ENCODE measurements at places on chromosomes 2 and 18. TPM values are rescaled to one million over a fixed set of nuclear protein-coding genes. Genes with fewer than 3 reads are reported as not detected.

EPHA4 gene
- 3.9 TPM for total RNA-seq

OSGEPL1 gene
- 8.8 TPM for total RNA-seq

ELOA2 gene
- total RNA-seq, result not detected

TMEM200C gene
- total RNA-seq, result not detected

STARD6 gene
- total RNA-seq, result not detected

APOB gene
- total RNA-seq, result not detected

TUBB8B gene
- 0.68 TPM for total RNA-seq

LRRC30 gene
- total RNA-seq, result not detected

SERPINB4 gene
- 0.35 TPM for total RNA-seq

C2orf81 gene
- 9.5 TPM for total RNA-seq

DNA sequence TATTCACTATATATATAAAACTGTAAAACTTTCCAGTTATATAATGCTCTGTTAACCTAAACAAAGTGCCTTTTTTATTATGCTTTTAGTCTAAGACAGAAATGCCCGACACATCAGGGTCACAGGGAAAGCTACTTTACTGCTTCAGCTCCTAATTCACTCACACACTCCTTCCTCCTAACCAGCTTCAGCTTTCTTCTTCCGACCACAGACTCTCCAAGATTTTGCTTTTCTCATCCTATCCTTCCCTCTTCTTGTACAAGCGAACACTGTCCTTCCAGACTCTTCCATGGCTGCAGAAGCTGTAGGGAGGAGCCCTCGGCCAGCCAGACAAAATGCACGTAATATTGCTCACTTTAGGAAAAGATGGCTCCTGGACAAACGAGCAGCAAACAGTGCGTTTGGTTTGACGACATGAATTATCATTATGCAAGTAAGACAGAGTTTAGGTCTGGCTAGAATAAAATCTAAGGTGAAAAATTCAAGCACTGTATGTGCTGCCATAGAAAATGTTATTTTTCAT lies 47.5 kb upstream of the HNRNPA3 start:
- peak; percentile 41 for DNase-seq

DNA sequence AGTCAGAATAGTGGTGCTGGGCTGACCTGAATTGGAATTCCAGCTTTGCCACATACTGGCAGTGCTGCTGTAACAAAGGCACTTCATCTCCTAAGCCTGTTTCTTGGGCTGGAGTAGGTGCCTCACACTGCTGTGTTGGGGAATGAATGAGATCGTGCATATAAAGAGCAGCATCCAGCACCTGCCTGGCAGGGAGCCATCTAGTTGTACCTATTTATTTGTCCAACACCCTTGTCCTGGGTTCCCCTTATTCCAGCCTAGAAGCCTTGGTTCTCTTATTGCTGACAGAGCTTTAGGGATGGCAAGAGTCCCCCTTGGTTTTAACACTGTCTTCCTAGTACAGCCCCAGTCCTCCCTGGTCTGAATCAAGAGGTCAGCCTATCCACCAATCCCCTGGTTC lies 275.3 kb upstream of the RAB12 start:
- no peak for DNase-seq

- peak; percentile 14 for DNase-seq
These were observed 245.8 kb downstream of the KCNE4 start for GRCh38 chr2:223297788-223298187.

DNA sequence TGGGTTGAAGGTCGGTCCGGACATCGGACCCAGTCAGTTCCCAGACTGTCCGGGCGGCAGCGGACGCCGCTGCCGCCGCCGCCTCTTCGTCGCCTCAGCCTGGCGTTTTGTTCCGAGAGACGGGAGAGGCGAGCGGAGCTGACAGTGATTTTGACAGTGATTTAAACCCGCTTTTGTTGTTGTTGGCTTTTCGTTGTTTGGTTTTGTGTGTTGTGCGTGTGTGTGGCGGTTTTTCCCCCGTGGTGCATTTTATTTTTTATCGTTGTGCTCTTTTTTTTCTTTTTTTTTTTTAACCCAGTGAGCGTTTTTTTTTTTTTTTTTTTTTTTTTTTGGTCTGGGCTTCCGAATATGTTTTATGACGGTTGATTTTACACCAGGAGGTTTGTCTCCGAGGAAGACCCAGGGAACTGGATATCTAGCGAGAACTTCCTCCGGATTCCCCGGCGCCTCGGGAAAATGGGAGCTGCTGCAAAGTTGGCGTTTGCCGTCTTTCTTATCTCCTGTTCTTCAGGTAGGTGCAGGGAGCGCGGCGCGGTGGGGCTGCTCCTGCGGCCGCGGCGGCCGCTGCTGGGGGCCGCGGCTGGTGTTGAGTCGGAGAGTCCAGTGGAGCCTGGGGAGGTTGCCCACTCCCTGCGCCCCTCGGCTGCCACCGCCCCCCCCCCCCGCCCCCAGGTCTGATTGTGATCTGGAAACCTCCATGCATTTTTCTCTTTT lies at the start of gene ACVR2A:
Gene ACVR2A (plus strand): TSS at position 333 of the 714 bp plus-strand sequence. CDS start 124 bp downstream, at position 457.
- peak; percentile 38 for DNase-seq

- DNase-seq, result peak; percentile 15
These were observed 80.3 kb downstream of the XRCC5 start for GRCh38 chr2:216189410-216189809.

DNA sequence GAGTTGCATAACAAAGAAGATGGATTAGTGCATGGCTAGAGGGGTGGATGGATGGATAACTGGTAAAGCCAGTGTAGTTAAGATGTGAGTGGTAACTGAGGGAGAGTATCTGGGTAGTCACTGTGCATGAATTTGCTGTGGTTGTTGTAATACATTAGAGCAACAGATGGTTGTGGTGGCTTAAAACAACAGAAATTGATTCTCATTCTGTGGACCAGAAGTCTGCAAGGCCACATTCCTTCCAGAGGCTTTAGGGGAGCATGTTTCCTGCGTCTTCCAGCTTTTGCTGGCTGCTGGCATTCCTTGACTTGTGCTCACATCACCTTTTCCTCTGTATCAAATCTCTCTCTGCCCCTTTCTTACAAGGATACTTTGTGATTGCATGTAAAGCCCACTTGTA lies 155.4 kb downstream of the ASB1 start:
- DNase-seq, result no peak

DNA sequence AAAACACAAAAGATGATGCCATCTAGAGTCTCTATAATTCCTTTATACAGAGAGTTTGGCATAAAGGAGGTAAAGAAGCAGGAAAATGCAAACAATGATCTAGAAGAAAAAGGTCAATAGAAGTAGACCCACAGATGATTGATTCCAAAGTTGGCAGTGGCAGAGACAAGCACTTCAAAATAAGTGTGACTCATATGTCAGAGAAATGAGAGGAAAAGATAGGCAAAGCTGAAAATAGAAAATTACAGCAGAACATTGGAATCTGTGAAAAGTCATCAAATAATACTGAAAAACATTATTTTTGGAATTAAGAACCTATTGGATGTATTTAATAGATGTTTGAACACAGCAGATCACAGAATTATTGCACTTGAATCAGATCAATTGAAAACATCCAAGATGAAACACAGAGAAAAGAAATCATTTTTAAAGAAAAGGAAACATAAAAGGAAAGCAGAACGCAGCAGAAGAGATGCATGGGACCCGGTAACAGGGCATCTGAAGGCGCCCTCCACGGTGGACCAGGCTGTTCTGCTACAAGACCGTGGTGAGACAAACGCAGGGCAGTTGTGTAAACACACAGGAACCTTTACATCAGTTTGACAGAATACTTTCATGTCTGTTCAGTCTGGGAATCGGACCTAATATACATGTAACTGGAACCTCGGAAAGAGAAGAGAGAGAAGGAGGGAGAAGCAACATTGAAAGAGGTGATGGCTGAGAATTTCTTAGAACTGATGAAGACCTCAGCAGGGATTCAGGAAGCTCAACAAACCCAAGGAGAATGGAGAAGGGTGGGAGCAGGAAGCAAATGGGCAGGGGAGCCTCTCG lies 74.6 kb upstream of the GPC1 start:
- DNase-seq, result no peak

- DNase-seq, result no peak
These were observed 111.5 kb downstream of the CYRIA start for GRCh38 chr2:16554060-16554583.

DNA sequence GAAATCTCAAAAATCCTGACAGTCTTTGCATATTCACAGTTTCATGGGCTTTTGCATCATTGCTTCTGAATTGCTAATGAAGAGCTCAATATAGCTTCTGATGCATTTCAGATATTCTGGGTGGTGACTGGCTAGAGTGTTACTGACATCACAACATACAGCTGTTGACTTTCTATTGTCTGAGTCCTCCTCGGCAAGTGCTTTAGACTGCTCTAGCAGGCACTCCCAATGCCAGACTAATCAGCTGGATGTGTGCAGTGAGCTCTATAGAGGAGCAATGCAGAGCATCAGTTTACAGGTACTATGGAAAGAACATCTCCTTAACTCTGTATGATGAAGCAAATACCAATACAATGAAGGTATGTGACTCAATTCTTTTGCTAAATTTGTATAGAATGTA lies 54.9 kb downstream of the R3HDM1 start:
- DNase-seq, result no peak

DNA sequence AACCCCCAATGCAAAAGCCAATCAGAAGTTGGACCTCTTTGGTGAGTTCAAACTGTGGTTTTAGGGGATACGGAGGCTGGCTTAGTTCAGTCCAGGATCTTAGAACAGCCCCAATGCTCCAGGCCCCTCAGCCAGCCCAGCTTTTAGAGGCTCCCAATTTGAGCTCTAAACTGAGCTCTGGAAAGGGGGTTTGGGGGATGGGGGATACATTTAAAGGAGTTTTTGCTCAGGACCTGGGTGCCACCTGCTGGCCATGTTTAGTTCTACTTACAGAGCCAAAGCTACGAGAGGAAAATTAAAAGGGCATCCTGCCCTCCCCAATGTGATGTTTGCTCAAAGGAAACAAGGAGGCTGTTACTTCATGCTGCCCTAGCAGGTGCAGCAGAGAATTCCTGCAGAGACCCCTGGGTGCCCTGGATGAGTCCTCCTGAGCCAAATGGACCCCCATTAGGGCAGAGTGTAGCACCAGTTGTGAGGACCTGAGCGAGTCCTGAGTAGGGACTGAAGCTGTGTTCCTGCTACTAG lies 15.9 kb upstream of the TMEM214 start:
- DNase-seq, result peak; percentile 25

- no peak for DNase-seq
These were observed 149.2 kb downstream of the EVA1A start for GRCh38 chr2:75411574-75411973.

DNA sequence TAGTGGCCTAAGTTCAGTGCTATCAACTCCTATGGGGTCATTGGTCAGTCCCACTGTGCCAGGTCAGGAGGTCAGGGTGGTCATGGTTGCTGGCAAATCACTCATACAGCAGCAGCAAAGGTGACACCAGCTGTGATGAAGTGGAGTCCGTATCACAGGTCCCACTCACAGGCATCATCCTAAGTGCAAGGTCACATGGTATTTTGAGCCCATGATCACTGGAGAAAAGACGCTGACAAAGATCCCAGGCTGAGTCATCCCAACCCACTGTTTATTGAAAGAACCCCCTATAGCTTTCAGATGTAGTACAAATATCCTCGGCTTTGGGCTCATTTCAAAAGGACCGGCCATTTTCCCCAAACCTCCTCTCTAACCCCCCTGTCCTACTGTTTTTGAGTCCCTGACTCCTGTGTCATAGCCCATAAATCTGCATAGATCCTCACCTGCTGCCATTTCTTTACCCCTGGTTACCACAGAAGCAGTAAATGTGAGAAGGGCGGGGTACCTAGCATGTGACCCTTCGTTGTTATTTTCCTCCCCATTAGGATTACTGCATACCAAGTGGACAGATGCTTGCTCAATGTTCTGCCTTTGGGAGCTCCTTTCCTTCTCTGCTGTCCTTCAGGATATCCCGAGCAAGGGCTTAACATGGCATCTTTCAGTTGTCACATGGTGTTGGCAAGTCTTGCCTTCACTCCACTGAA lies 107.7 kb downstream of the COL6A3 start:
- DNase-seq, result no peak

DNA sequence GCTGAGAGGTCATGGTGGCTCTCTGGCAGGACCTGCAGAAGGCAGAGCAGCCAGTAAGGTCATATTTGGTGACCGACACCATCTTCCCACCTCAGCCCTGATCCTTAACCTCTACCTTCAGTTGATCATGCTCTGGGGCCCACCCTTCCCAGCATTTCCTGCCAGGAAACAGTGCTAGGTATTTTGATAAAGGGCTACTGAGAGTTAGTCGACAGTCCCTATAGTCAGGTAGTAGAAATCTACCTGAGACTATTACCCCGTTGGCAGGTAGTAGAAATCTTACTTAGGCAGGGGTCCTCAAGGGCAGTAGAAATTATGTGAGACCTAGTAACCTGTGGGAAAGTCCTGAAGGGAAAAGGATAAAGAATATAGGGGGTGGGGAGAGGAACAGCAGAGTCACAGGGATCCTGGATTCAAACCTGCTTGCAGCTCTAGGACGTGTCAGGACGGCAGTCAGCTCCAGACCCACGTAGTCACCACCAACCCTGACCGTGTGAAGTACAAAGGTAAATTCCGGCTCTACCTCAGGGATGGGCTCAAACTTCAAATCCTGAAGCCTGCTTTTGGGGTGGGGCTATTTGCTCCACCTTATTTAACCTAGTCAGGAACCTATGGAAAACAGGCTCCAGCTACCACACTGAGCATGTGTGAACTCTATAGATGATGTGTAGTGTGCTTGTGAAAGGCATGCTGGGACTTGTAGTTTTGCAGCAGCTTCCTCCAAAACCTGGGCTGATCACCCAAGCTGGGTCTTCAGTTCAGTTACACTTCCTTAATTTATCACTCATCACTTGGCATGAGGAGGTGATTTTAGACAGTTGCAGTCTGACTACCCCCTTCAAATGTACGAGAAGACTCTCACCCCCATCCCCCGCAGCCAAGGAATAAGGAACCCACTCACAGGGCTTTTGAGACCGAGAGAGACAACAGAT lies at the start of gene DQX1:
Gene DQX1 (minus strand): TSS at position 515 of the 932 bp plus-strand sequence. CDS start 502 bp downstream, at position 13.
- DNase-seq, result peak; percentile 89

- no peak for DNase-seq
These were observed 89.4 kb upstream of the FHL2 start for GRCh38 chr2:105488285-105488684.

DNA sequence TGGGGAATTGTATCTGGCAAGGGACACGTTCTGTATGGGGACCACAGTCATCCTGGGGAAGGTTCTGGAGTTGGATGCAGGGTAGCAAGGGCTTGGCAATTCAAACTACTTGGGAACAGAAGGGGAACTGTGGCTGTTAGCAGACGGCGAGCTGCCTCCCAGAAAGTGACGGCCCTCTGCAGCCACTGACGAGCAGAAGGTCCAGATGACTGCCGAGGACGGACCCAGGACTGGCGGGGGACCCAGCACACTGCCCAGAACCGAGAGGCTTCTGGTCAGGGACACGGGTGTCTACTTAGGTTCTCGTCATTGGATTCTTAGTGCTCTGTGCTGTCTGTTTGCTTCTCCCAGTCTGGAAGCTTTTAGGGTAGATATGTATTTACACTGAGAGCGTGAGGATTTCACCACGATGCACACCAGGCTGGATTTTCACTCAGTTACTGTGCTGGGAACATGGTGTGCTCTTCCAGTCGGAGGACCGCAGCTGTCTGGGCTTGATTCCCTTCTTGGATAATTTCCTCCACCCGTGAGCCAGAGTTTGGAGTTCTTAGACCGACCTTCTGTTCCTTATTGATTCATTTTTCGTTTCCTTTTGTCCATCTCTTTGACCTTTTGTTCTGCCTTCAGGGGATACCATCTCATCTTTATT lies 13.4 kb downstream of the GPR35 start:
- DNase-seq, result no peak

GRCh38 chr2:60577682-60578283 lies 24.3 kb upstream of the BCL11A start:
- no peak for DNase-seq

All from mammary epithelial cell (primary cell).